ENCODE measurements at places on chromosomes 6 and 20.

DNA sequence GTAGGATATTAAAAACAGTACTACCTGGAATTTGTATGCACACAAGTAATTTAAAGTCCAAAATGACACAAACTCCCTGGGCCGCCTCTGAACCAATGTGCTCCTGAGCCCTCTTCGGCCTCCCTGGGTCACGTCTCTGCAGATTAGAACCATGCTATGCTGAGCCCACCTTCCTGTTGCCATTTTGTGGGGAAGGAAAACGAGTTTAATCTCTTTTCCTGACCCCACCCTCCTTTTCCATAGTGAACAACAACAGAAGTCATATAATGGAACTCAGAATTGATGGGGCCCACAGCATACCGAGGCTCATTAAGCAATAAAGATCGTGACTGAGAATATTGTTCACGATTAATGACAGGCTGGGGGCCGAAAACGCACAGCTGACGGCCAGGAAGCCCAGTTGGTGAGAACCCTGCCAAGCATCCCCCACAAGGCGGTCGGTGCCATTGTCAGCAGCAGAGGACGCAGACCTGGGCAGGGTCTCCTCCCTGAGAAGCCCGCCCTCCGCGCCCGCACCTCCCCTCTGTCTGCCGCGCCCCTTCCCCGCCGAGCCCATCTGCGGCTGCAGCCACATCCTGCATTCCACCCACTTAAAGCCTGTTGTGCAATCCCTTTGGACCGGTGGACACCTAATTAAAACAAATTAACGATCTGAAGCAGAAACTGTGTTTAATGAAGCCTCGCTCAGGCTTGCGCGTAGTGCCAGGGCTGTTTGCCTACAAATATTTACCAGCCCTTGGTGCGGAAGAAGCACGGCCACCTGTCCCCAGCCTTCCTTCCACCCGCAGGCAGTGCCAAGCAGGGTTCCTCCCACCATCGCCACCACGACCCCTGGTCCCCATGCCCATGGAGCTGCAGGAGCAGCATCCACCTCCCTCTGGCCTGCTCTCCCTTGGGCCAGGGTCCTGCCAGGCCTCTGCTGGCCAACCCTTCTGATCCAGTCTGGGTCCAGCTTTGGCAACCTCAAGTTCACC is 68.1 kb downstream of the DLL1 start:
- no peak for DNase-seq

- DNase-seq = peak; percentile 32
These were observed 54.8 kb upstream of the BCLAF1 start for GRCh38 chr6:136344420-136344819.

DNA sequence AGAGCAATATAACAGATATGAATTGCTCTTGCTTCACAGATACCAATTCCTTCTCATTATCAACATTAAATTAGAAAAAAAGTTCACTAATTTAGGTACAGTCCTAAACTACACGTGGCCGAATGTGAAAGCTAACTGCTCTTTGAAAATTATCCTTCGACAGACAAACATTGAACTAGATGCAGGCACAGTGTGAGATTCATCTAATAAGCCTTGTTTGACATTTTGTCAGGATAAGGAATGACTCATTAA is 1.1 kb downstream of the FAM184A start:
- DNase-seq = no peak

DNA sequence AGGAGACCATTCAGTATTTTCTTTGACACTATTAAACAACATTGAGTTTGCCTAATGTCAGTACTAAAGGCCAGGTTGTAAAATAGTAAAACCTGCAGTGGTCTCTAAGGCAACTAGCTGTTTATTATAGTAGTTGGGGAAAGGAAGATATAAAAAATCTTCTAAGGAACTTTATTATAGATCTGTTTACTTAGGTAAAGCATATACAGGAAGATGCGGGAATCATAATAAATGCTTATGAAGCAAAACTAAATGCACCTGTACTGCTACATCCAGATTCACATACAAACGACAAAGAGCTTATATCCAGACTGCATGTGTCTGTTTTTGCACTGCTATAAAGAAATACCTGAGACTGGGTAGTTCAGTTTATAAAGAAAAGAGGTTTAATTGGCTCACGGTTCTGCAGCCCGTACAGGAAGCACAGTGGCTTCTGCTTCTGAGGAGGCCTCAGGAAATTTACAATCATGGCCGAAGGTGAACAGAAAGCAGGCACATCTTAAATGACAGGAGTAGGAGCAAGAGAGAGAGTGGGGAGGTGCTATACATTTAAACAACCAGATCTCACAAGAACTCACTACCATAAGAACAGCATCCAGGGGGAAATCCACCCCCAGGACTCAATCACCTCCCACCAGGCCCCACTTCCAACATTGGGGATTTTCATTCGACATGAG is 8.7 kb upstream of the TRIM39 start:
- DNase-seq = no peak

GRCh38 chr6:89611666-89612065 is 26.9 kb downstream of the LYRM2 start:
- peak; percentile 36 for DNase-seq

- no peak for DNase-seq
These were observed 116.4 kb downstream of the AKAP7 start for GRCh38 chr6:131251590-131252199.

- no peak for DNase-seq
These were observed 117.7 kb downstream of the KIF13A start for GRCh38 chr6:17869753-17870050.

GRCh38 chr20:62953839-62954703 is 1.6 kb downstream of the SLC17A9 start:
- peak; percentile 79 for DNase-seq

- no peak for DNase-seq
These were observed 244.8 kb upstream of the CDYL start for GRCh38 chr6:4531406-4531805.

GRCh38 chr20:49936153-49937026 is at the start of gene RNF114:
Gene RNF114, plus strand, starts transcription at chr20:49936397. Its CDS starts 16 bp downstream, at chr20:49936413.
- DNase-seq = peak; percentile 90

GRCh38 chr6:138803861-138804260 is 8.0 kb downstream of the ECT2L start:
- no peak for DNase-seq

Data from EL (cell line).